ENCODE measurements at places on chromosomes 6 and 20. TPM values are rescaled to one million over a fixed set of nuclear protein-coding genes. Genes with fewer than 3 reads are reported as not detected.

- no peak for DNase-seq
These were observed 91.6 kb downstream of the LINC00237 start for GRCh38 chr20:21014528-21014927.

DNA sequence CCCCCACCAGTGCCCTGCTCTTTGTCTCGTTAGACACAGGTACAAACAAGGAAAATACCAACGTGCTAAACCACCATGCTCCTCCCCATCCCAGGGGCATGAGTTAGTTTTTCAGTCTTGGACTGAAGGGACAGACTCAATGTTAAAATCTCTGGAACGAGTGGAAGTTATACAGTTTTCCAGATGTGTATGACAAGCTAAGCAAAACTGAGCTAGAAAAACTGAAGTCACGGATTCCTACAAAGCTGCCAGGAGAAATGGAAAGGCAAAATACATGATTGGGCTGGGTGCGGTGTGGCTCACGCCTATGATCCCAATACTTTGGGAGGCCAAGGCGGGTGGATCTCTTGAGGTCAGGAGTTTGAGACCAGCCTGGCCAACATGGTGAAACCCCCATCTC, 34.3 kb upstream of the QKI start:
- DNase-seq: no peak

GRCh38 chr6:40887792-40888340, 151.2 kb downstream of the UNC5CL start:
- no peak for DNase-seq

GRCh38 chr20:588932-589672, 21.0 kb downstream of the TCF15 start:
- DNase-seq: no peak

Gene MSH5
- 93.3 TPM for total RNA-seq

- no peak for DNase-seq
These were observed 493 bp downstream of the CRYBG1 start for GRCh38 chr6:106360989-106361430.

- DNase-seq: no peak
These were observed 1.4 kb downstream of the SAMD5 start for GRCh38 chr6:147509891-147510290.
